ENCODE measurements at places on chromosomes 3 and 15.

GRCh38 chr15:89768071-89768500 is 8.0 kb upstream of the MESP2 start:
- DNase-seq: no peak

GRCh38 chr3:114380233-114380651 is 86.4 kb downstream of the TIGIT start:
- DNase-seq: peak; percentile 75

- DNase-seq: no peak
These were observed 7.8 kb downstream of the VWA5B2 start for GRCh38 chr3:184237211-184237610.

DNA sequence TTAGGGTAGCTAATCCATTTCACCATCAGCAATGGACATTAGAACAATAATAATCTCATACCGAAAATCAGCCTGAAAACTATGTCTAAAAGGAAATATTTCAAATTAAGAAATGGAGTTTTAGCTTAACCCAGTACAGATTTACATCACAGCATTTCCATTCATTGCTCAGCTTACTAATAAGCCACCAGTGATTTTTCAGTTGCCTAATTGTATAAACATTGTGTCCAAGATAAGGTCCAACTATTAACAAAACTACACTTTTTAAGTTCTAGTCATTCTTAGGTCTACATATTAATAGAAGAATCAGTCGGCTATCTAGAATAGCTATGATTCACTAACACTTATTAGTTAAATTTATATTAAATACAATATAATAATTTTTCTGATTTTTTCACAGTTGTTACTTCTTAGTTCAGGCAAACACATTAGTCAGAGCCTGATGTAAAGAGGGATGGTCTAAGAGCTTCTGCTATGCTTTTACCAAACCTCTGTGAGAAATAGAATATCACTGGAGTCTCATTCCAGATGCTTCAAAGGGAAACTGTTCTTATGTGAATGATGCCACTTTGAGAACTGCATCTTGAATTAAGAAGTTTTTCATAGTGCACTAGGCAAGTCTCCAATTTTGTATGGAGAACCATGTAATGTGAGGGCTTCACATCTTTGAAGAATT is 74.1 kb downstream of the CMSS1 start:
- DNase-seq: no peak

- DNase-seq: peak; percentile 14
These were observed 356.3 kb downstream of the FOXP1 start for GRCh38 chr3:71227270-71227661.

GRCh38 chr3:72675243-72675642 is 173.0 kb downstream of the SHQ1 start:
- DNase-seq: no peak

DNA sequence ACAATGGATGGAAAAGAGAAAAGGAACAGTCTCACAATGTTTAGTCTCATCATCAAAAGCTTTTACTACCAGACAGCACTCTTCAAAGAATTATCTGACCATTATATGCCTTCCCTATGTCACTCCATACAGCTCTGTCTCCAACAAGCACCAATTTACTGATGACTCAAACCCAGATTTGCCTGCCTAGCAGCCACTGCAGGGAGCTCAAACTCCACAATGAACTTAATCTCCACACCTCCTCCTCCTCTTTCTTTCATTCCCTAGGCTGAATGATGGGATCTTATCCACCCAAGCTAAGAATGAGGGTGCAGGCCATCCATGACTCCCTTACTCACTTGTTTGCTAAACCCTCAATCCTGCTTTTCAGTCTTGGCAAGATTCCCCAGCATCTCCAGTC is 45.5 kb downstream of the NBEAL2 start:
- DNase-seq: no peak

GRCh38 chr3:53970661-53971060 is 79.0 kb upstream of the SELENOK start:
- peak; percentile 16 for DNase-seq

DNA sequence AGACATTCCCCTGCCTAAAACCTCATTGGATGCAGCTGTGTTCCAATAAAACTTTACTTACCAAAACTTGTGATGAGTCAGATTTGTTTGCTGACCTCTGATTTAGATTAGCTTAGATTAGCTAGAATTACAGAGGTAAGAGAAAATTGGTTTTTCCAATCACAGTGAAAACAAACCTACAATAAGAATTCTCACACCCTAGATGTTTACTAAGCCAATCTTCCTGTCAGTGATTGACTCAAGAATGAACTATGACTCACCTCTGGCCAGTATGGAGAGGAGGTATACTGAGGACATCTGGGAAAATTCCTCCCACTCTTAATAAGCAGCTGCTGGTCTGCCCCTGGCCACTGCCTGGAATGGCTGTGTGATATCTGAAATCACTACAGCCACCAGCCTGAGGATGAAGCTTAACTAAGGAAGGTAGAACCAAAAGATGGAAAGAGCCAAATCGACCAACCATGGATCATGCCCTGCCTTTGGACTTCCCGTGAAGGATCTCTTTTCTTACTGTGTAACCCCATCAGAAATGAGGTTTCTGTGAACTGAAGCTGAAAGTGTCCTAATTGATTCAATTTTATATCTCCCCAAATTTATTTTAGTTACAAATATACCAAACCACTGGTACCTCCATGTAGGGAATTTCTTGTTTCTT is 19.0 kb upstream of the GHSR start:
- DNase-seq: no peak

GRCh38 chr3:123869165-123869564 is 15.0 kb downstream of the MYLK start:
- DNase-seq: no peak

DNA sequence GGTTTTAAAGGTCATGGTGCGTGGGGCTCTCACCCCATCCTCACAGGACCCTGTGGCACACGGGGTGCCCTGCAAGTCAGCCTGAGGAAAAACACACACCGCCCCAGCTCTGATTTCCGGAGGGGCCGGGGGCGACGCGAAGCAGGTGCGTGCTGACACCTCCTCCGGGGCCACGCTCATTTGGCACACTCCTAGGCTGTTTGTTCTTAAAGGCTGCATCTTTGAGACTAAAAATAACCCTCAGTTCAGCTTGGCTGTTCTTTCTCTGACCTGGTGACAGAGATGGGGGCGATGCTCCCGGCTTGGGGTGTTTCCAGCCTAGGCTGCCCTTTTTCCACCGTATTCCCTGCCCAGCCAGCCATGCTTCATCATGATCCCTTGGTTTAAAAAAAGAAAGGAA is 141.5 kb upstream of the TPM1 start:
- no peak for DNase-seq

DNA sequence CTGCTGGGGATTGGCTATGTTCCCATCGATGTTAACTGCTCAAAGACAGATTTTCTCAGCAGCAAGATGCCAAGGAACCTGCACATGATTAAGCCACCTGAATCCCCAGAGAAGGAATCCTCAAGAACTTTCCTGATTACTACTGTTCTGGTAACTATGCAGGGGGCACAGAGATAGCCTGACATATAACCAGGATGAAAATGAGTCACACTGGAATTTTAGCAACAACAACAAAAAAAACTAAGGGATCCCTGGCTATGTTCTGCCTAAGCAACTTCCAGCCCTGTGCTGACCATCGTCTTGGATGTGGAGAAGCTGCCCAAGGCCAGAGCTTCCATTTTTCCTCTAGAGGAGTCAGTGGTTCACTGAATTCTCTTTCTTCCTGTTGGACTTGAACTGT is 13.8 kb downstream of the RIOX2 start:
- no peak for DNase-seq

DNA sequence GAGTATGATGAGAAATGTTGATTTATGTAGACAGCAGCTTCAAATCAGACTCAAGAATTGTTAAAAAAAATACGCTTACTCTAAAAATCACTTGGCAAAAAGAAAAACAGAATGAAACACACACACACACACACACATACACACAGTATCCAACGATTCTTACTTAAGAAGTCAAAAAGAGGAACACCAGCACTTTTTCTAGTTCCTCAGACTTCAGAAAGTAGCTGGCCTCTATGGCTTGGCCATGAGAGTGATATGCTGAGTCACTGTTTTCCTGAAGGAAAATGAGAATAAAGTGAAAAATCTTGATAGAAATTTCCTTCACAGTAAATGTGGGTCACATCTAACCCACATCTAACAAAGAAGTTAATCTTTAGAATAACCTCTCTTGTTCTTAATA is 22.1 kb downstream of the CNTN3 start:
- no peak for DNase-seq

GRCh38 chr3:45398178-45398577 is 9.8 kb downstream of the LARS2 start:
- DNase-seq: no peak

- no peak for DNase-seq
These were observed 156.4 kb upstream of the CBLB start for GRCh38 chr3:106025151-106025722.

GRCh38 chr15:53260647-53261046 is 470.5 kb upstream of the ONECUT1 start:
- no peak for DNase-seq

DNA sequence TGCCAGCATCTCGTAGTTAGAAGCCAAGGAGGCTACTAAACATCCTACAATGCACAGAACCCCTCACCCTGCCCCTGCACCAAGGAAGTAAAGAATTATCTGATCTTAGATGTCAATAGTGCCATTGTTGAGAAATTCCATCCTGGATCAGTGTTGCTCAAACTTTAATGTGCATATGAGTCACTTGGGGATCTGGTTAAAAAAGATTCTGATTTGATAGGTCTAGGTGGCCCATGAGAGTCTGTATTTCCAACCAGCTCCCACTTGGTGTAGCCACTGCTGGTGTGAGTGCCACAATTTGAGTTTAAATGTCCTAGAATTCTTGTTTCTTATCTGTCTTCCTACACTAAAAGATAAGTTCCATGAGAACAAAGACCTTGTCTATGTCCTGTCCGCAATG is 43.7 kb downstream of the TMEM45A start:
- no peak for DNase-seq

- no peak for DNase-seq
These were observed 392.6 kb downstream of the ZPLD1 start for GRCh38 chr3:102827386-102827785.

DNA sequence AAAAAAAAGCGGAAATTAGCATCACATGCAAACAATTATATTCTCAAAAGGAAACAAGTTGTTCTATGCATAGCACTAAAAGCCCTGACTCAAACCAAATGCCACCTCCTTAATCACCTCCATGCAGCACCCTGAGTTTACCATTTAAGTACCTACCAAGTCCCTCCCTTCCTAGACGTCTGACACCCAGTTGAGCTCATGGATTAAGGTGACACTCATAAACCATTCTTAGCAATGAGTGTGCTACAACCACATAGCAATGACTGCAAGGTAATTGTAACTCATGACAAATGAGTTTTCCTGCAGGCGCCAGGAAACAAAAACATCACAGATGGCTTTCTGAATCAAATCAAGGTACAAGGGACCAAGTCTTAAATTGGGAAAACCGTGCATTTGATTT is 32.0 kb downstream of the WWTR1 start:
- no peak for DNase-seq

DNA sequence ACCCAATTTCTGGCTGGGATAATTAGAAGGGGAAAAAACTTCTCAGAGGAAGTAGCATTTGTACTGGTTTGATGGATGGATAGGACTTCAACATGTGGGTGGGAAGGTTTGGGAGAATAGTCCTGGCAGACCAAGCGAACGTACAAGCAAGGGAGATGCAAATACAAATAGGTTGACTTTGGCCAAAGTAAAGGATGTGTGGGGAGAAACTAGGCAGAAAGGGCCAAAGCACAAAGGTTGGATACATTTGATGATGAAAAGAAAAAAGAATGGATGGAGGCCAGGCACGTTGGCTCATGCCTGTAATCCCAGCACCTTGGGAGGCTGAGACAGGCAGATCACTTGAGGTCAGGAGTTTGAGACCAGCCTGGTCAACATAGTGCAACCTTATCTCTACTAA is 63.4 kb downstream of the ERC2 start:
- DNase-seq: no peak

GRCh38 chr3:52277972-52278509 is 408 bp downstream of the WDR82 start:
- DNase-seq: peak; percentile 78

DNA sequence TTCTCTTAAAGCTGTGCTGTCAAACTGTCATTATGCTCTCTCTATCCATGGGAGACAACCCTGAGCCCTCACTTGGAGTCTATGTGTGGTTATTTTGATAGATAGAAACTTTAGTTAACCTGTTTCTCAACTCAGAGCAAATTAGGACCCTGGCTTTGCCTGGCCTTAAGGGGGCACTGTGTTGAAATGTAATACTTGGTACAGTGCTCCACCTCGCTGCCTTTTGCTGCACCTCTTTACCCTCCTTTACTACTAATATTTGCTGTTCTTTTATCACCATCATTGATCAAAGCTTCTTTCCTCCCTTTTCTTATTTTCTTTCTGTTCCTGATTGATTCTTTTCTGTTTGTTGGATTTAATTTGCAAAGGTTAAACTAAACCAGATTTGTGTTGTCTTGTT is 34.3 kb downstream of the STT3B start:
- DNase-seq: no peak

GRCh38 chr3:32998631-32999451 is 47.4 kb downstream of the CCR4 start:
- DNase-seq: no peak

DNA sequence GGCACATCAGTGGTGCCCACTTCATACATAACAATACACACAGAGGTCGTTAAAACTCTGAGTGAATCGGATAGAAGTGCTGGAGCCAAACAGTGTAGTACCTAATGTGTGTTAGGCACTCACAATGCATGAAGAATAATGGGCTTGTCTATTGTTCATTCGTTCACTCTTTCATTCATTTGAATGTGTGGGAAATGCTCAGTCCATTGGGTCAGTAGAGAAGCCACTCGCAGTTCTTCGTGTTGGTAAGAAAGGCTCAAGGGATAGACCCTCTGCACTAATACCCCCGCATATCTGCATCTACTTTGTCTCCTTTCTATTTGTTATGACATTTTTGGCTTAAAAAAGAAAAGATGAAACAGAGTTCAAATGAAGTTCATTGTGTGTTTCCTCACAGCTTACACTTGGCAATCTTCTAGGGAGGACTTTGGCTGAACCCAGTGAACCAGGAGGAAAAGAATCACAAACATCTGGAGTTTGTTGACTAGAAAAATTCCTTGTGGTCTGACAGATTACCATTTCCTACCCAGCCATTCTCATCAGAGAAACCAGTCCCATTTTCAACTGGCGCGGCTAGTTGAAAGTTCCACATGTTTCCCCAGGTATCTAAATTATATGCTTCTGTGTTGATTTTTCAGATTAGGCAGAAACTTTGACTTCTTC is 32.8 kb upstream of the MFSD1 start:
- peak; percentile 93 for DNase-seq

GRCh38 chr3:114213292-114213626 is 24.1 kb downstream of the ZNF80 start:
- no peak for DNase-seq
